ENCODE measurements at places on chromosomes 2 and 18.

DNA sequence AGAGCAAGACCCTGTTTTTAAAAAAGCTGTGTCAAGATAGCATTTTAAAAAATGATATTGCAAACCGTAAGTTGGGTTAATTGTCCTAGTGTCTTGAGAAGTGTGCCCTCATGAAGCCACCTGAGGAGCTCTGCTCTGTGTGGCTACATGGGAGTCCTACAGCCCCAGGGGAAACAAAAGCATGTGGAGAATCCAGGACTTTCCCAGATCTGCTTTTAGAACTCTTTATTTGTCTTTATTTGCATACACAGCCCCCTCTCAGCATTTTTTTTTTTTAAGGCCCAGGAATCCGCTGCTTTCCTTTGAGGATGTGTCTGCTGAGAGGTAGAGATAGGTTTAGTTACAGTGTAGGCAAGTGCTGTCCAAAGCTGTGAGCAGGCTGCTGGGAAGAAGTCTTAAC, 219.2 kb downstream of the FHOD3 start:
- DNase-seq, result no peak

GRCh38 chr2:201006704-201007103, 43.2 kb upstream of the ORC2 start:
- DNase-seq, result no peak

- no peak for DNase-seq
Observed at GRCh38 chr2:203692031-203692710, 14.3 kb upstream of the CD28 start.

- no peak for DNase-seq
Observed at GRCh38 chr2:31200972-31201371, 16.3 kb downstream of the CAPN14 start.

DNA sequence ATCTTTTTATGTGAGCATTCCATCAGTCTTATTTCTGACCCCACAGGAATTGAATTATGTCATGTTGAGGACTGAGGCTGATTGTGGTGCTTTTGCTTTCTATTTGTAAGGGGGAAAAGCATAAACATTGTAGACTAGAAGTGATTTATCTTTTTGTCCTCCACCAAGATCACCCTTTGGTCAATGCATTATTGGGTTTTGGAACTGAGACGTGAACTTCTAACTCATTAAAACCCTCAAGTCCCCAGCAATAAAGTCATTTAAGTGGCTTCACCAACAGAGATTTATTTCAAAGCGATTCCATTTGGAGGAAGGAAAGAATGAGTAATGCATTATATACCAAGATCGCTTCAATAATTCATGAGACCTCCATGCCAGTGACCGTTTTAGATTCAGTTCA, 75.5 kb upstream of the TXNDC2 start:
- DNase-seq, result no peak

- no peak for DNase-seq
Observed at GRCh38 chr2:17805717-17806363, 10.4 kb upstream of the MSGN1 start.

DNA sequence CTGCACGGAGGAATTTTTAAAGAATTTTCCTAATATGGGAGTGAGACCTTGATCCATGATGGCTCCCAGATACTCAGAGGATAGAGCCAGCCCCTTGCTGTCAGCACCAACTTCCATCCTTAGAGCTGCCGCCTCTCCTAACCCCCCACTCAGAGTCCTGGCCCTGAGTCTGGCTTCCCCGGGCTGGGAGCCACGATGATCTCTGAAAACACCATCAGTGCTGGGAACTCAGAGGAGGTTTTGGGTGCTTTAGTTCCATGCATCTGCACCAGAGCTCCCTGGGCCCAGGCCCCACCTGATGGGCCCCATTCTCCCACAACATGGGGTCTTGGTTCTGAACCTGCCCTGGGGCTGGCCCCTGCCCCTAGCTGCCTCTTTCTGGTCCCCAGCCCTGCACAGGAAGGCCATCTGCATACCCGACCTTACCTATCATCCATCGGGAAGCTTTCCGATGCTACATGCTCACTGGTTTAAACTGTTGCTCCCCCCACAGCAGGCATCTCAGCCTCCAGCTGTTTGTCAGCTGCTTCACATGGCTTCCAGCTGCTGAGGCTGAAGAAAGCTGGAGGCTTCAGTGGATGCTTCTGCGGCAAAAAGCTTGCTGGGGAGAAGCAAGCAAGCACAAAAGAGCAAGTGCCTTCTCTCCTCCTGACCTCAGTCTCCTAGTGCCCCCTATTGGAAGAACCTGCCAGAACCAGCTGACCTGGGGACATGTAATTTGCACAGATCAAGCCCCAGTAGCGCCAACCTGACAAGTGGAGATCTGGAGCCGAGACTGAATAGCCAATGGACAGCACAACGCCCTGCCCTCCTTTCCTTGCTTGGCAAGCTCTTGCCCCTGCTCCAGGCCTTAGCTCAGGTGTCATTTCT, 24.2 kb upstream of the RHOB start:
- no peak for DNase-seq
